Activated gamma-delta T cell treated with Interleukin-2 at 50 U/mL for 16 hours (primary cell): ENCODE measurements at places on chromosomes 12 and 14.

- DNase-seq: no peak
Observed at GRCh38 chr14:74893614-74894091, 11.9 kb downstream of the DLST start.

DNA sequence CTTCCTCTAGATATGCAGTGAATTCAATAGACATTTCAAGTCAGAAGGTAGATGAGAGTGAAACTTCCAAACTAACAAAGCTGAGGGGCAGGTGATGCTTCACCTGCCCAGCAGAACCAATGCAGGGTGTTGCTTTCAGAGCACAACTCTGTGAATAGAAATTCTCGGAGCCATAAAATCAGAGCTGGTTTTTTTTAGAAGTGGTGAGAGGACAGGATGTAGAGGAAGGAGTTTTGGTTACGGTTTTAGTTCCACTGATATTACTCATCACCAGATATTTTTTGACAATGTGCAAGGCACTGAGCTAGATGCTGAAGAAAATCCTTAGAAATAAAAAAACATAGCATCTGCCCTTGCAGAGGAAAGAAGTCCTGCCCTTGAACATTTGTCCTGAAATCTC is 62.2 kb downstream of the BMP4 start:
- no peak for DNase-seq

- DNase-seq: no peak
Observed at GRCh38 chr14:51041883-51042282, 53.0 kb downstream of the TRIM9 start.

- no peak for DNase-seq
Observed at GRCh38 chr12:74906224-74906623, 303.4 kb downstream of the KCNC2 start.

DNA sequence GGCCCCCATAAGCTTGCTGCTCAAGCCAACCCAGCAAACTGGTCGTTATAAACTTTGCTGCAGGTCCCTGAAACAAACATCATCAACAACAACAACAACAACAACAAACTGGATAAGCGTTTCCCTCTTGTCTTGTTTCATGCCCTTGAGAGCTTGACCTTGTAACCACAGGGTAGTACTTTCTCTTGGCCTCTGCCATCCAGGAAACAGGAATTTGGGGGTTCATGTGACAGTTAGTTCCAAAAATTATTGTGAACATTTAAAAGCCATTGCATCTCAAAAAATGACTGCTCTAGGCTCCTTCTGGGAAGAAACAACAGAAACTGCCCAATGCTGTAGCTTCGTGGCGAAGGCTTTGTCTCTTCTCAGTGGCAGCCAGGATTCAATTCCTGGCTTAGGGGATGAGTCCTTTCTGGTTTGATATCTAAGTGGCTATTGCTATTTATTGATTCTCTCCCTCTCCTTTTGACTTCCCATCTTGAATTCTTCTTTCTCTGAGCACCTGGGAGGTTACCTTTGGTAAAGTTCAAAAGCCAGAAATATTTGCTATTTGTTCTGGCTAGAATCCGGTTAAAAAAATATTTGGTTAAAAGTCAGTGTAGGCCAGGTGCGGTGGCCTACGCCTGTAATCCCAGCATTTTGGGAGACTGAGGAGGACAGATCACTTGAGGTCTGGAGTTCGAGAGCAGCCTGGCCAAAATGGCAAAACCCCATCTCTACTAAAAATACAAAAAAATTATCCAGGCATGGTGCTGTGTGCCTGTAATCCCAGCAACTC is 52.0 kb upstream of the CPM start:
- DNase-seq: no peak

- DNase-seq: no peak
Observed at GRCh38 chr14:71264260-71264659, 357.0 kb downstream of the PCNX1 start.

DNA sequence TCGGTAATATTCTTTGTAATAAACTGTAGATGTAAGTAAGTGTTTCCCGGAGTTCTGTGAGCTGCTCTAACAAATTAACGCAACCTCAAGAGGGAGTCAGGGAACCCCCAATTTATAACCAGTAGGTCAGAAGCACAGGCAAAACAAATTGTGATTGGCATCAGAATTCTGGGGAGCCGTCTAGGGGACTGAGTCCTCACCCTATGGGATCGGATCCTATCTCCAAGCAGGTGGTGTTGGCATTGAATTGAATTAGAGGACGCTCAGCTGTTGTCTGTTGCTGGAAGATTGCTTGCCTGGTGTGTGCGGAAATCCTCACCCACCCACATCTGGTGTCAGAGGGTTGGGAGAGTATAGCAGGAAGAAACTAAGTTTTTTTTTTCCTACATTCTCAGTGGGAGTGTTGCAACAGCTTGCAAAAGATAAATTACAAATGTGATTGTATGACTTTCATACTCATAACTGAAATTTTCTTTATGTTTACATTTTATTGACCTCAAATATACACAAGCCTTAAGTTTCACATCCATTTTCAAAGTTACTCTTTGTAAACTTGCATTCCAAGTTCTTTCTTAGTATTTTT is 5.5 kb downstream of the TMEM52B start:
- no peak for DNase-seq

GRCh38 chr12:115371711-115372110 is 687.7 kb upstream of the TBX3 start:
- no peak for DNase-seq

DNA sequence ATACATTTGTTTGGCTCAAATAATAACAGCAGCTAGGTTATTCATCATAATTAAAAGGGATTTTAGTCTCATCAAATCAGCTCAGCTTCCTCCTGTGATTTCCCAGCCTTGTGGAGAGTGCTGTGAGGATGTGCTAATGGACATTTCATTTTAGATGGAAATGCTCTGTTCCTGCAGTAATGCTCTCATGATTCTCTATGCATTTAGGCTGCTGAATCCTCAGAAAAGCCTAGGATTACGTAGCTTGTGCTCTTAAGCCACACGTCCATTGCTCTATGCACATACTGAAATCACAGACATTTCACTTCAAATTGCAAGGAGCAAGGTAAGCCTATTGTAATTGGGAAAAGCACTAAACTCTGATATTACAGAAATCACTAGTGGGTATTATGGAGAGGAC is 226.6 kb upstream of the TMEM260 start:
- no peak for DNase-seq

DNA sequence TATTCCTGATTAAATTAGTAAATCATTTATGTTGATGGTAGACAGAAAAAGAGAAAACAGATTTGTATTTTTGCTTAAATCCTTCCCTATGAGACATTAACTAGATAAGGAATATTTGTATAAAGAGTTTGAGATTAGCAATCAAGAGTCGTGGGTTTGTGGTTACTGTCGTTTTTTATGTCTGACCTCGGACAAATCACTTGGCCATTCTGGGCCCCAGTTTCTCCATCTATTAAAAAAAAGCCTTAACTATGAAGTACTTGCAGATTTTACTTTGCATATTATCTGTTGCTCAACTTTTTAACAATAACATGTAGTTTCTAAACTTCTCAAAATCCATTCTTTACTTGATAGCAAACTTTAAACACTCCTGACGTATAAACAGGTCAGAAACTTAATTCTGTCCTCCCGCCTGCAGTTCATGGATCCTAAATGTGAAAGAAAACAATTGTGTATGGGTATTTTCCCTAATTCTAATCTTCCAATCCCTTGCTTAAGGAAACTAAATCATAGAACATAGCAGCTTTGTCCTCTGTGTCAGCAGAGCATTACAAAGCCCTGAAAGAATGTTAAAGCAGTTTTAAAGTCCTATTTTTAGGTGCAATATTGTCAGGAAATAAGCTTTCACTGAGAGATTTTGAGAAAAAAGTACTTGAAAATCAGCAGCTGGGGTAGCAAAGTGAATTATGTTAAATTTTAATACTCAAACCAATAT is 118.2 kb downstream of the GPR135 start:
- DNase-seq: no peak

- DNase-seq: no peak
Observed at GRCh38 chr12:87793131-87793530, 236.1 kb downstream of the C12orf50 start.

- no peak for DNase-seq
Observed at GRCh38 chr14:100621806-100622205, 34.6 kb upstream of the BEGAIN start.

GRCh38 chr14:102486513-102487203 is 22.9 kb downstream of the ANKRD9 start:
- DNase-seq: no peak

GRCh38 chr12:10551375-10551774 is 45.7 kb downstream of the EIF2S3B start:
- no peak for DNase-seq

DNA sequence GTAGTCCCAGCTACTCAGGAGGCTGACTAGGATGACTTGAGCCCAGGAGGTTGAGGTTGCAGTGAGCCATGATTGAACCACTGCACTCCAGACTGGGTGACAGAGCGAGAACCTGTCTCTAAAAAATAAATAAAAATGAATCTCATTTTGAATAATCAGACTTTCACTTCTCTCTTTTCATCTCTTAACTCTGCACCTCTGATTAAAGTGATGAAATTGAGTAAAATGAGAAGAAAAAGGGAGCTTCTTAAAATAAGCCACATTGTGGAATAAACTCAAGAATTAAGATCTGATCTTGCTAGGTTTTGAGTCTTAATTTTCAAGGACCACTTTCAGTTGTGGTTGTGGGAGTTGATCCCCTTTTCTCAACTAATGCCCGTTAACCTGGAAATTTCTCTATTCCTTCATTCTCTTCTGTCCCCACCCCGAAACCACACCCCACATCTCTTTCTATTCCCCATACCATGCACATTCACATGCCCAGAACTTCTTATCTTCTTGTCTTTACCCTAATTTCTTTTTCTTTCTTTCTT is 70.9 kb upstream of the ETV6 start:
- no peak for DNase-seq

DNA sequence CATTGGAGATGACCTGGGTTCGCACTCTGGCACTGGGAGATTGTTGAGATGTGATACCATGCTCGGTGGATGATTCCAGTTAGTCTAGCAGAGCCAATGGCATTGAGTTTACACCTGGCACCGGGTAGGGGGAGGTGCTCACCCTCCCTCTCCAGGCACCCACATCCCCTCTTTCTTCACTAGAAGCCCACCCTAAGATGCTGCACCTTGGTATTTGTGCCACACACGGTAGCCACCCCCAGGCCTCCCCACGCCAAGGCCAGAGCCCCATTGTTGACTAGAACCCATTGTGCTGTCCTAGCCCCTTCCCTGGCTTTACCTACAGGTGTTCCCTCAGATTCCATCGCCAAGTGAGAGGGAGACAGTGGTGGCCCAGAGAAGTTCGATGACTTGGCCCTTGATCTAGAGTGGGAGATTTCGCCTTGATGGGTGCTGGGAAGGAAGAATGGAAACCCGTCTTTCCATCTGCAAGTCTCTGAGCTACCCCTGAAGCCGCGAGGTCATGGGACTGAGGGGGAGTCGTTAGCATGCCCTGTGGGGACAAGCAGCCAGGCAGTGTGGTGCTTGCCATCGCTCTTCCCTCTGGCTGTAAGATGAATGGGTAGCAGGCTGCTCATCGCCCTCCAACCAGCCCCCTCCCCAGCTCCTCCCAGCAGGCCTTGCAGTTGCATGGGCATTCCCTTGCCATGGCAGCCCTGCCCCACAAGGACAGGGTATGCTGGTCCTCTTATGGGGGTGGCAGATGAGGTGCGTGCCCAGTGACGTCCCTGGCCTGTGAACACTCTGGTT is 8.7 kb downstream of the CCND2 start:
- DNase-seq: no peak

- DNase-seq: no peak
Observed at GRCh38 chr12:131990980-131991305, 41.2 kb downstream of the EP400 start.

GRCh38 chr12:87930033-87930432 is 99.2 kb downstream of the C12orf50 start:
- no peak for DNase-seq

- DNase-seq: no peak
Observed at GRCh38 chr12:57027805-57028153, 11.4 kb upstream of the TAC3 start.

DNA sequence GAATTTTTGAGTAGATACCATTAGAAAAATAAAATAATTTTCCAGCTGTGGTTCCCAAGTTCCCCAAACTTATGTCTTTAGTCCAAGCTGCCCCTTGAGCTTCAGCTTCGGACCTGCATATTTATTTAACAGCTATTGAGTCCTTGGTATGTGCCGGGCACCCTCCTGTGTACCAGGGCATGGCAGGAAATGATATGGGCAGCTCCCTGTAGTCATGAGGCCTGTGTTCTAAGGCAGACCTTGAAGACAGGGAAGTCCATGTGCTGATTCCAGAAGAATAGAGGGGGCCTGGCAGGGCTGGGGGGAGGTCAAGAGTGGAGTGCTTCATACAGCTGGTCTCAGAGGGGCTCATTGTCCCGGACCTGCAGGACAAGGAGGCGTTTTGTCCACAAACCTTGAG is 29.2 kb downstream of the TRAF3 start:
- DNase-seq: no peak

- DNase-seq: no peak
Observed at GRCh38 chr12:116948298-116948697, 37.5 kb downstream of the FBXW8 start.

- DNase-seq: no peak
Observed at GRCh38 chr12:104463368-104463767, 6.6 kb downstream of the CHST11 start.

- peak; percentile 42 for DNase-seq
Observed at GRCh38 chr14:91350813-91351511, 66.7 kb downstream of the CCDC88C start.

DNA sequence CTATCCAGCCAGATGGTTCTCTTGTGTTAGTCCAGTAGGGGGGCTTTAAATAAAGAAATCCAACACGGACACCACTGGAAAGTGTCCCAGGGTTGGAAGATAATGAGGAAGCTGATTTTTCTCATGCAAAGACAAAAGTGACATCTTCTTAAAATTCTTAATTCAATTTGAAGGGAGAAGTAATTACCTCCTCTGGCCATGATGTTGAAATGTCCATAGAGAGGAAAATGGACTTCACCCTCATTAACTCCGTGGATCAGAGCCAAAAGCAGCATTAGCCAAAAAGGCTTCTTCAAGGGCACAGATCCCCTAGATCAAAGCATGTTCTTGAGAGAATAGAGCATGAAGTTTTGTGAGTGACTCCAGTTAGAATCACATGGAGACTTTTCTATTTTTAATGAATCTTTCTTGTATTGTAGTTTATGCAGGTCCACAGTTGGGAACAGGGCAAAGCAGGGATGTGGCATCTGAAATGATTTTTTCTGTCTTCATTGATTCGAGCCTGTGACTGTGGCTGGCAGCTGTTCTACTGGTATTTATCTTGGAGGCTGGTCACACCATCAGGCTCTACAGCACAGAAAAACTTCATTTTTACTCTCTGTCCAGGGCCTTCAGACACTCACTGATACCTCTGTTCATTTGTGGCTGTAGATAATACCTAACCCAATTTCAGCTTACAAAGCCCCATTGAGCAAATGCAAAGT is 1002.5 kb downstream of the AACS start:
- no peak for DNase-seq

- no peak for DNase-seq
Observed at GRCh38 chr12:2624543-2625288, 170.1 kb upstream of the FKBP4 start.

GRCh38 chr14:70808416-70809224 is 693 bp downstream of the MAP3K9 start:
- peak; percentile 45 for DNase-seq

GRCh38 chr14:92459950-92460421 is 53.6 kb upstream of the RIN3 start:
- no peak for DNase-seq

GRCh38 chr12:46506198-46506597 is 133.6 kb upstream of the SLC38A2 start:
- no peak for DNase-seq

- peak; percentile 32 for DNase-seq
Observed at GRCh38 chr12:153080-153746, 60.7 kb downstream of the SLC6A12 start.
